Activated effector memory CD4-positive, alpha-beta T cell treated with anti-CD3 and anti-CD28 coated beads, Interleukin-2, amount 50 U/mL, for 16 hours (primary cell): ENCODE measurements at places on chromosomes 13 and 19.

- DNase-seq = peak; percentile 78
These were observed 396 bp downstream of the RTN2 start for GRCh38 chr19:45496349-45496953.

DNA sequence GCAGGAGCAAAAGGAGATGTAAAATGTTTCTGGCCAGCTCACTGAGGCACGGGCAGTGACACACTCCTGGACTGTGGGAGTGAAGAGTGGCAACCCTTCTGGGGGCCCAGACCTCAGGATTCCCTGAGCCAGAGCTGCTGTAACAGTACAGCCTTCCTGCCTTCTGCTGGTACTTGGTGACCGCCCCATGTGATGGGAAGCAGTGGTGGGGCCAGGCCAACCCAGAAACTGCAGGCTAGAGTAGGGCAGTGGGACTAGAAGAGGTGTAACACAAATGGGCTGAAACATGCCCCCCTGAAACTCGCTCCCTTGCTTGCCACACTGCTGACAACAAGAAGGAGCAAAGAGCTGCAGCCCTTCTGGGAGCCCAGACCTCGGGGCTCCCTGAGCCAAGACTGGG lies 217.1 kb upstream of the TRPC4 start:
- DNase-seq = peak; percentile 34

GRCh38 chr19:3324405-3324856 lies 42.0 kb upstream of the NFIC start:
- DNase-seq = peak; percentile 92

DNA sequence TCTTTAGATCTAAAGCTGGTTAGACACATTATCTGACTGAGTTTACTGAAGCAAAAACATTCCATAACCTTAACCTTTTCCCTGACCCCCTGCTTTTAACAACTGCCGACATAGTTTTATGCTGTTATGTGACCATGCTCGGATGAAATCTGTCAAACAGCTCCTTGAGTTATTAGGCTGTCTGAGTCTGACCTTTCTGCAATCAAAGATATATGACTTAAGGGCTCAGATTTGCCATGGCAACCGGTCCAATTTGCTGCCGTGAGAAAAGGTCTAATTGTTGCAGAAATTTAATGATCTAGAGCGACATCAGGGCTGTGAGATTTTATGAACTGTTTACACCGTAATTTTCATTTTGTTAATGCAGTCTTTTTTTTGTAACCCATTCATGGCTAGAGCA lies 61.8 kb downstream of the URI1 start:
- DNase-seq = no peak

GRCh38 chr19:9115307-9115813 lies at the start of gene OR7G1:
TSS of gene OR7G1 (minus strand) at chr19:9115763. CDS start at chr19:9115763, 0 bp downstream.
- no peak for DNase-seq

GRCh38 chr13:86765462-86765861 lies 905.7 kb upstream of the SLITRK5 start:
- no peak for DNase-seq

DNA sequence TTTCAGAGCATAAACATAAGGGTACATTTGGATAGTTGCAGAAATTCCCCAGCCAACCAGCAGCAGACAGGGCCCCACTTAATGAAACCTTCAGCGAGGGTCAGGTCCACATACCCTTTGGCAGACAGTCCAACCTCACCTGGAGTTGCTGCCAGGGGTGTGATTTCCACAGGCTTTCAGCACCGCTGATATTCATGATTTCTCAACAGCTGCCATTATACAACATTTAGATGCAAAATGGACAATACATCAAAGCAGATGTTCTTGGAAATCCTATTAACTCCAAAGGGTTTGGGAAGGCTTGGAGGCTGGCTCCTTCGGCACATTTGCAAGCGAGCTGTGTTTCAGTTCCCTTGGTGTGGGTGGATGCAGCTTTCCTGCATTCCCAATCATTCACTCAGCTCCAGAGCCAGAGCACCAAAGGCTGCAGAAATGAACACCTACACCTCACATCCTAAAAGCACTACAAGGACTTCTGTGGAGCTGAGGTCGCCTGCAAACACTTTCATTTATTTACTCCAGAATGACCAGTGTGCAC lies 147.2 kb upstream of the VSTM2B start:
- peak; percentile 13 for DNase-seq

DNA sequence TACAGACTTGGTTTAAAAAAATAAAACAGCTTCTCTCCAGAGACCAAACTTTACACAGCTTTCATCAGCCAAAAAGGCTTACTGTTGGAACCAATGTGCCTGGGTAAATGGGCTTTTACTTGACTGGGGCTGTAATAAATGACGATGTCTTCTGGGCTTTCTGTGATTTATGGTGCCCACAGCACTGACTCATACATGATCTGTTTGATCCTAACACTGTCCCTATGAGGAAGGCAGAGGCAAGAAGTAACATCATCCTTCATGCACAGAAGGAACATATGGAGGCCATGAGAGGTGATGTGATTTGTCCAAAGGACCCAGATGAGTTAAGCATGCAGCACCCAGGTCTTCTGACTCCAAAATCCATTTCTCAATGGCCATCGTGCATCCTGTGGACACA lies 77.4 kb downstream of the DOCK9 start:
- no peak for DNase-seq

DNA sequence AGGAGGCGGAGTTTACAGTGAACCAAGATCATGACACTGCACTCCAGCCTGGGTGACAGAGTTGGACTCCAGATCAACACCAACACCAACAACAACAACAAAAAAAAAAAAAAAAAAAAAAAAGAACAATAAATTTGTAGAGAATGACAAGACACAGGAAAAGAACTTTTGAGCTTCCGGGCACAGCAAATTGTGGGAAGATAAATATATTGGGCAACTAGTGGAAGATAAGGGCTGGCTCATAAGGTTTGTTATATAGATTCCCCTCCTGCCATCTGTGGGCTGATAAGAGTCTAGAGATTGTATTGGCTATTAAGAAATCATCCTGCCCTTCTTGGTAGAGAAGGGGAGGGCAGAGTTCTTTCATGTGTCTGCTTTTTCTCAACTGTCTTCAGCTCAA lies 33.1 kb upstream of the CYP2S1 start:
- no peak for DNase-seq

DNA sequence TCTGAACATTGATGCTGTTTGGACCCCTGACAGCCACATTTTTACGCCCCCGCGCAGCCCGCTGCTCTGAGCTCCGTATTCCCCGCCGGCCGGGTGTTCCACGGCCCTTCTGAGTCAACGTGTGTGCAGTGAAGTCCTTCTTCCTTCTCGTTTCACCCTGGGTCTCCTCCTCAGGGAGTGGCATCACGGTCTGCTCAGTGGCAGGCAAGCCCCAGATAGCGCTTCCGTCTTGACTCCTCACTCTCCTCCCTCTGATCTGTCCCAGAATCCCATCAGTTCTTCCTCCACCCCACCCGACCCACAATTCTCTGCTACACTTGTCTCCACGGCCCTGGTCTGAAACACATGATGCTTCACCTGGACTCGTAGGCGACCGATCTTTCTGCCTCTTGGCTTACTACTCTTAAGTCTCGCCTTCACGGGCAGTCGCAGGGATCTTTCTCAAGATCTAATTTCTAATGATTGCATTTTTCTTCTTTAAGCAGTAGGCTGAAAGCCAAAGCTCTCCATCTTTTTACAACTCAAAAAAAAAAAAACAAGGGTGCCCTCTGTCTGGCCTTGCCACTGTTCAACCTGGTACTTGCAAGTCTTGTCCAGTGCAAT lies 33.9 kb downstream of the CCNE1 start:
- peak; percentile 73 for DNase-seq
